Activated T-cell treated with anti-CD3 and anti-CD28 coated beads, Interleukin-2, amount 50 U/mL, for 1 hour (primary cell): ENCODE measurements at places on chromosomes 12 and 14.

DNA sequence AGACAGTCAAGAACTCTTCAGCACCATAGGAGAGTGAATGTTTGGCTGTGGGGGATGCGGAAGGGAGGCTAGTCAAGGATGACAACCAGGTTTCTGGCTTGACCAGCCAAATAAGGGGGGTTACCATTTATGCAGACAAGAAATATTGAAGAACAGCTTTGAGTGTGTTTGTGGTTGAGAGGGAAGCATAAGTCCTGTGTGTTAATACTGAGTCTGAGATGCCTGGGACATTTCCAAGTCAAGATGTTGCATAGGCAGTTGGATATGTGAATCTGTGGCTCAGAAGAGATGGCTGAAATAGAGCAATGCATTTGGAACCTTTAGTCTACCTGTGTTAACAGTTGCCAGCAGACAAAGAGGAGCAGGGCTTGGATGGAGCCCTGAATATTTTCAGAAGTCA, 66.1 kb downstream of the ANO6 start:
- no peak for DNase-seq

GRCh38 chr12:70719672-70720420, 82.6 kb upstream of the PTPRB start:
- DNase-seq: peak; percentile 27

DNA sequence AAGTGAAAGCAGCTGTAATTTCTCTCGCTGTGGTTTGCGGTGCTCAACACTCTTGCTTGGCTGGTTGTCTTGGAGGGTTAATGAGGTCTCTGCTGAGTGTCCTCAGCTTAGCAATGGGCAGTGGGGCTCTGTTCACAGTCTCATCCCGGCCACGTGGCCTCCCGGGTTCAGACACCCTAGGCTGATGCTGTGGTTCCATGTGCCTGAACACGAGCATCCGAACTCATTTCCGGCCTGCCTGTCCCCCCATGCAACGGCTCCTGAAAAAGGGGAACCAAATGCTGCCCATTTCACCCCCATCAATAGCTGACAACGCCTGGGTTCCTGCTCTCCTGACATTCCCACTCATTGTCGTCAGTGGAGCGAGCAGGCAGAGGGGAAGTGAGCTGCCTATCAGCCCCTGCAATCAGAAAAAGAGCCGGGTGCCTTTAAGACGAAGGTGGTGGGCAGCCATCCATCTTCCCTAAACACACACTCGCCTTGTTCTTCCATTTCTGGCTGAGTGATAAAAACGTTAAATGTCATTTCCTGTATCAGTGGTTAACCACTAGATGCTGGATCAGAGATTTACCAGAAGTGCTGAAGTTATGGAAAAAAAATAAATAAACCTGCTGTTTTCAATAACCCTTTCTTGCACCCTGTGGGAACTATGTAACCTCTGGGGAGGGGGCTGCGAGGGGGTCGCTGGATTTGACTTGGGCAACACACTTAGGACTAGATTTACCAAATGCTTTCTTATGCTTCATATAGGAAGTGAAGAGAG, 60.3 kb upstream of the BCL2L14 start:
- peak; percentile 57 for DNase-seq

DNA sequence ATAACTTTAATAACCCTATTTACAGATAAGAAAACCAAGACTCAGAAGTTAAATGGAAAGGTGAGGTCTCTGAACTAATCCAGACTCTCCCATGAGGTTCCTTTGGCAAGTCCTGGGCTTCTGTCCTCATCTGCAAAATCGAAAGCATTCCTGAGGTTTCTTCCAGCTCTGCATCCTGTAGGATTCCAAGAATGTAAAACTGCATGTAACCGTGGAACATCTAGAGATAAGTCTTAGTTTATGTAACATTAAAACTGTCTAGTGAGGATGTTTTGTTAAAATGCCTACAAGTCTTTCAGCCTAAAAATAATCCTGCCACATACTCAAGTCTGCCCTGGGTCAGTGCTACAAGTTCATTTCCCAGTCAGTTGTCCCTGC, 7.3 kb upstream of the ITFG2 start:
- DNase-seq: no peak

GRCh38 chr12:108759924-108760323, 28.6 kb upstream of the CORO1C start:
- no peak for DNase-seq

DNA sequence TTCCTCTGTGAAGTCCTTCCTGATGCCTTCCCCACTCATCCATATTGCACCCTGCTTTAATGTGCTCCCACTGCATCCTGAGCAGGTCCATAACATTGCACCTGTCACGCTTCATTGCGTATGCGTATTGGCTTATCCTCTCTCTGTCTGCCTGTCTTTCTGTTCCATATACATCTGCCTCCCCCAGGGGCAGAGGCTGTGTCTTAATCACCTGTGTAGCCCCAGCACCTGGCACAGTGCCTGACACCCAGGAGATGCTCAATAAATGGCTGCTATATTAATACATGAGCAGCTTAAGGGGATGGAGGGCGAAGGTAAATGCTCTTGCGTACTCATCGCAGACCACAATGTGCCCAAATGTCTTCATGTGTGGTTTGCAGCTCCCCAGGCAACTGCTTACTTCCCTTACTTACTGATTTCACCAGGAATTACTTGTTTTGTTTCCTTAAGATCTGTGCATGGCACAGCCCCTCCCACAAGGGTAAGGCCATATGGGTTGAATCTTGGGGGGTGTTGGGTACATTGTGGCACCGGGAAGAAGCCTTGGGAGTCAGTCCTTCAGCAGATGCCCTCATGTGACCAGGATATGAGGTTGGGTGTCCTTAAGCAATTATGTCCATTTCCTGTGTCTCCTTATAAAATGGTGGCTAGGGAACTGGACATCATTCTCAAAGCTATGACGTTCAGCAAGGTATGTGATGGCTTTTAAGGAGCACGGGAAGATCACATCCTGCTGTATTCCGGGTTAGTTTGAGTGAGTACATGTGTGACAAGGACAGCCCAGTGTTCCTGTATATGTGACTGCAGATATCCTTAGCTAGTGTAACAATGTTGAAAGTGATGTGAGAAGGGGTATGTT, 848 bp upstream of the CPNE6 start:
- no peak for DNase-seq

DNA sequence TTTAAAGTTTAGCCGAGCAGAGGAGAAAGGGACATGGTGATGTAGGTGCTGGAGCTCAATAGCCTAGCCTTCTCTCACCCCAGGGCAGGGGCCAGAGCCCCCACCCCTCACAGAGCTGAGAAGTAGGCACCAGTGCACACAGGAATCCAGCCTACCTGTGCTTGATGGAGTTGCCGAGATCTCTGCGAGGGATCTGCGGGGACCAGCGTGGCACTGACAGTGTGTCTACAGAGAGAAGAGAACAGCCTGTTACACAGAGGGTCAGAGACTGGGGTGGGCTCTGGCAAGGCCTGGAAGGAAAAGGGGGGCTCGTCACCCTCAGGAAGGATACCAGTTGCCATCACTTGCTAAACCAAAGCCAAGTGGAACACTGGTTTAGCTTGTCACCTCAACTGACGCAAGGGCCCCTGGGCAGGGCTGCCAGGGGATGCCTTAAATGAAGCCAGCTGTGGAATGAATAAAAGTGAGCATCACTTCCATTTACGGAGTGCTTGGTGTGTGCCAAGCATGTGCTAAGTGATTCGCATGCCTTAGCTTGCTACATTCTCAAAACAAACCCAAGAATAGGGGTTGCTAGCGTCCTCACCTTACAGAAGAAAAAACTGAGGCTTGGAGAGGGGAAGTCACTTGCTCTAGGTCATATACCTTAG, 220.8 kb upstream of the NOS1 start:
- DNase-seq: no peak

GRCh38 chr12:65825507-65826352, 1.4 kb downstream of the HMGA2 start:
- DNase-seq: no peak

DNA sequence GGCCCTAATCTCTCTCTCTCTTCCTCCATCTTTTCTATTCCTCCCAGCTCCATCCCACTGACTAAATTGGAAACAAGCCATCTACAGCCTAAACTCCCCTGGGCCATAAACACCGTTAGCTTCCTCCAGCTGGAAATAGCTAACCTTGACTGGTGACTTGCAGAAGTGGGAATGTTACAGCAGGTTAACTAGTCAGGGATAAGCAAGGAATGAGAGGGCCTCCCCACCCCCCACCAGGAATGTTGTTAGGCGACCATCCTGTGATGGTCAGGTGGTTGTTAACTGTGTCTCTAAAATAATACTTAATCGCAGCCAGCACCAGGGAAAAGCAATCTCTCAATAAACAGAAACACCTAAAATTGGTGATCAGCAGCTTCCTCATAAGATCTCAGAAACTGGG, 40.8 kb downstream of the MIS18BP1 start:
- DNase-seq: no peak

GRCh38 chr12:27179400-27180214, 64.5 kb upstream of the STK38L start:
- DNase-seq: no peak

- peak; percentile 15 for DNase-seq
Measured at GRCh38 chr14:94044476-94045091, 18.4 kb downstream of the OTUB2 start.

- no peak for DNase-seq
Measured at GRCh38 chr12:52975820-52976573, 27.1 kb downstream of the KRT18 start.

- DNase-seq: no peak
Measured at GRCh38 chr12:119180380-119181040, 1.8 kb downstream of the HSPB8 start.

GRCh38 chr12:15013634-15014179, 40.9 kb downstream of the PDE6H start:
- DNase-seq: no peak

DNA sequence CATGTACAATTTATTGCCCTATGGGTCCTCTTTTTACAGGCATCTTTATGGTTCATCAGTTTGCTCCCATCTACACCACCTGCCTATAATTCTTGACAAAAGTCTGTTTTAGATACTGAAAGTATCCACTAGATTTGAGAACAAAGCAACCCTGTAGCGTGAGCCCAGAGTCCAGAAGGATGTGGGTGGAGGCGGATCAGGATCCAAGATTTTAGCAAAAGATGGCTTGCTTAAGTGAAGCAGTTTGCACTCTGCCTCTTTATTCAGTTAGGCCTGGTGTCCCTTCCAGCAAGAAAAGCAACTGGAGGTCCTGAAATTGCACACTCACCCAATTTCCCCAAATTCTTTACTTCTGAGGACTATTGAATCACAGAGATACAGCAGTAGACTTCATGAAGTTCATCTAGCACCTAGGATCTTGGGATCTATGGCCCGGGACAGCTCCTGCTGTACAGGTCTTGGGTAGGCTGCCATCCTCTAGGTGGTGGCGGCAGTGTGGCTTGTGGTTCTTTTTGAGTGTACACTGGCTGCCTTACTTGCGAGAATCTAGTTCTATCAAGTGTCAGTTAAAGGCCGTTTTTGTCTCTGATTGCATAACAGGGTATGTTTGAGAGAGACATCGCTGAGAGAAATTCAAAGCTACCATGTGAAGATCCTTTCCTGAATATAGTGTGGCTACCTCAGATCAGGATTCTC, 873.2 kb downstream of the NRXN3 start:
- no peak for DNase-seq

- DNase-seq: no peak
Measured at GRCh38 chr12:65462484-65462883, 184.0 kb downstream of the MSRB3 start.

GRCh38 chr14:35257809-35258208, 34.4 kb upstream of the PSMA6 start:
- DNase-seq: no peak

- no peak for DNase-seq
Measured at GRCh38 chr14:39868949-39869348, 436.7 kb upstream of the FBXO33 start.

DNA sequence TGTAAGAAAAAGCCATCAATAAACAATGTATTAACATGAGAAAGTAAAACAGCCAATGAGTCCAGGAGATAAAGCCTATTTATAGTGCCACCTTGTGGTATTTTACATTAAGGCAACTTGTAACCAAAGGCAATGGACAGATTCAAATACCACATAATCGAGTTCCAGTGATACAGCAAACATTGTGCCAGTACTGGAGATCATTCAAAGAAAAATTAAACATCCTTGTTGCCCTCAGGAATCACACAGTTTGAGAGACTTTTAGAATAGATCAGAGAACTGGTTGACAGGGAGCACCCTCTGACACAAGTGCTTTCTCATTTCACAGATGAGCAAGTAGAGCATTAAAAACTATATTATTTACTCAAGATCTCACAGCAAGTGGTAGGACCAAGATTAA, 98.1 kb downstream of the DDHD1 start:
- no peak for DNase-seq

DNA sequence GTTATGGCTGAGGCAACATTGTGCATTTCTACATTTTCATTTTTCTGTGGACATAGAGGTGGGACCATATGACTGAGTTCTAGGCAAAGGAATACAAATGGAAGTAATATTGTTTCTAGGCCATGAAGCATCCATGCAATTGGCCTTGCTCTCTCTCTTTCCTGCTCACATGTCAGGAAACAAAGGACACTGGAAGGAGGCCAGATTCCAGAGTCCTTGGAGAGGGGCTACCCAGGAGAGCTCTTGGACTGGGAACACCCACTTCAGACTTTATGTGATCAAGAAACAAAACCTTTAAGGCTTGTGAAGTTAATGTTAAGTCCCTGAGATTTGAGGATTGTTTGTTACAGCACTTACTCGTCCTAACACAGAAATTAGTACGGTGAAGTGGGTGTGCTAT, 32.8 kb downstream of the PDZRN4 start:
- no peak for DNase-seq

DNA sequence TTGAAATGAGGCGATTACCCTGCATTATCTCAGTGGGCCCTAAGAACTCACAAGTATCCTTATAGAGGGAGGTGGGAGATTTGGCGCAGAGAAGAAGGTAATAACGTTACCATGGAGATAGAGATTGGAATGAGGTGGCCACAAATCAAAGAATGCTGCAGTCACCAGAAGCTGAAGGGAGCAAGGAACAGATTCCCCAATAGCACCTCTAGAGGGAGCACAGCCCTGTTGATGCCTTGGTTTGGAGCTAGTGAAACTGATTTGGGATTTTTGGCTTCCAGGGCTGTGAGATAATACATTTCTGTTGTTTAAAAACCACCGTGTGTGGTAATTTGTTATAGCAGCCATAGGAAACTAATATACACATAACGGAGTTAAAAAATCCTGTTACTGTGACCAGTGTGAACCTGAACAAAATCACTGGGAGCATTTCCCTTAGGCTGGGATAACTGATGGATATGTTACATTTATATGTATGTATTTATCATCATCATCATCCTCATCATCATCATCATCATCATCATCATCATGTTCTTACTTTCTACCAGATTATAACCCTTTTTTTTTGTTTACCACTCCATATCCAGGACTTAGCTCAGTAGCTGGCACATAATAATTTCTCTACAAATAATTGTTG, 100.3 kb downstream of the LIN7A start:
- DNase-seq: no peak

GRCh38 chr12:96219700-96220206, 25.6 kb downstream of the ELK3 start:
- no peak for DNase-seq

GRCh38 chr14:104852280-104852663, 12.8 kb upstream of the CEP170B start:
- no peak for DNase-seq

DNA sequence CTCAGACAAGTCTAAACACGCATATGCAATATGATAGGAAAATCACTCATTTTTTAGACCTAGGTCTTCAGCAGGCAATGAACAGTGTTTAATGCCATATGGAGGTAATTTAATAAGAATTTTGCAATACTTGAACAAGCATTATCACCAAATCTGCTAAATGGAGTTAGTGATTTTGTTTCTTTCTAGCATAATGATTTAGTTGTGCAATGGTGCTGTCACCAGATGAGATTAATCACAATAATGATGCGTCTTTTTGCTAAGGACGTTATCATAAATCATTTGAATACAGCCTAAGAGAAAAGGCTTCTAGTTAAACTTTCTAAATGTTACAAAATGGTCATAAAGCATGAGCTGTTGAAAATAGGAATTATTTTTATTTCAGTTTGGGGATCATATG, 170.0 kb upstream of the SLC16A7 start:
- no peak for DNase-seq
